ENCODE measurements at places on chromosomes 3 and 15. TPM values are rescaled to one million over a fixed set of nuclear protein-coding genes. Genes with fewer than 3 reads are reported as not detected.

Gene ST8SIA2
- total RNA-seq = 0.66 TPM

Gene NME9
- 0.48 TPM for total RNA-seq

Gene ZNF385D
- total RNA-seq = 4.3 TPM

Gene CHD2
- 215 TPM for total RNA-seq

Gene ECE2
- not detected for total RNA-seq

GRCh38 chr3:145333931-145334330 is 827.1 kb downstream of the PLOD2 start:
- no peak for DNase-seq

- DNase-seq = no peak
These were observed 44.4 kb downstream of the PCOLCE2 start for GRCh38 chr3:142844339-142844977.

DNA sequence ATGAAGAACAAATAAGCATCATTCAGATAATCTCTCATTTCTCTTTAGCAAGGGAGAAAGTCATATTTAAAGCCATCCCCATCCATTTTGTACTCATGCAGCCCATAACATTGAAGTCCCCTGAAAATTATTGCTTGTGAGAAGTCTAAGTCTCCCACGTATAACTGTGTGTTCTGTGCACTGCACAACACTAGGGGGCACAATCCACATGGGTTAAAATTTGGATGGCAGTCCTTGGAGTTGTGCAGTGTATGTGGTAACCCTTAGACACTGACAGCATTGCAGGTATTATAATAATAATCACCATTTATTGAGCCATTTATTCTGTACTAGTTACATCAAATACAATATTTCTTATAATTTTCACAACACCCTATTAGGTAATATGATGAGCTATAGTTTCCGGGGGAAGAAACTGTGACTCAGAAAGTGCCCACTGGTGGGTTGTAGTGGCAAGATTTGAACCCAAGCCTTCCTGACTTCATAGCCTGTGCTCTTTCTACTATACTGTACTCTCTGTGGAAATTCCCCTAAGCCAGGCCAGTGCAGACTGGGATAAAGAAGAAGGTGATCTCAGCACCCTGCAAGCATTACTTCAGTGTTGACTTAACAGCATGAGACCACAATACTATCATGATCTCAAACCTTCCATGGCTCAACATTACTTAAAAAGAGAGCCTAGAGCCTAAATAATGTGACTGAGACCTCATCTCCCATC is 15.7 kb downstream of the KCNAB1 start:
- no peak for DNase-seq

All from breast epithelium (tissue), 4 donors.